ENCODE measurements at places on chromosomes 5 and 9.

- DNase-seq = no peak
Observed at GRCh38 chr9:72923077-72923476, 29.8 kb downstream of the ALDH1A1 start.

DNA sequence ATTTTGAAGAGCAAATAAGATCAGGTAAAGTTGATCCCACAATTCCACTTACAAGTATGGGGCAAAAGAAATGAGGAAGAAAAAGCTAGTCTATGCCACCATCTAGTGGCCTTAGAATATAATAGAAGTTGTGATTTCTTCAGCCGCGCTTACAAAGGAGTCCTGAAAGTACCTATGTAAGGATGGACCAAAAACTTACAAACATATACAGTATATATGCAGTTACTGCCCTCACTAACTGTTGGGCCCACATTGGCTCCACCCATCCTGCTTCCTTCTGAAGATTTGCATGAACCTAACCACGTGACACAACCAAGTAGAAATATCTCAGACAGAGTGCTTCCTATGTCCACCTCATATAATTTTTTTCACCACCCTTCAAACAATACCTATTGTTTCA is 11.7 kb upstream of the OR13D1 start:
- peak; percentile 2 for DNase-seq

- DNase-seq = no peak
Observed at GRCh38 chr5:156922207-156922792, 40.7 kb downstream of the TIMD4 start.

DNA sequence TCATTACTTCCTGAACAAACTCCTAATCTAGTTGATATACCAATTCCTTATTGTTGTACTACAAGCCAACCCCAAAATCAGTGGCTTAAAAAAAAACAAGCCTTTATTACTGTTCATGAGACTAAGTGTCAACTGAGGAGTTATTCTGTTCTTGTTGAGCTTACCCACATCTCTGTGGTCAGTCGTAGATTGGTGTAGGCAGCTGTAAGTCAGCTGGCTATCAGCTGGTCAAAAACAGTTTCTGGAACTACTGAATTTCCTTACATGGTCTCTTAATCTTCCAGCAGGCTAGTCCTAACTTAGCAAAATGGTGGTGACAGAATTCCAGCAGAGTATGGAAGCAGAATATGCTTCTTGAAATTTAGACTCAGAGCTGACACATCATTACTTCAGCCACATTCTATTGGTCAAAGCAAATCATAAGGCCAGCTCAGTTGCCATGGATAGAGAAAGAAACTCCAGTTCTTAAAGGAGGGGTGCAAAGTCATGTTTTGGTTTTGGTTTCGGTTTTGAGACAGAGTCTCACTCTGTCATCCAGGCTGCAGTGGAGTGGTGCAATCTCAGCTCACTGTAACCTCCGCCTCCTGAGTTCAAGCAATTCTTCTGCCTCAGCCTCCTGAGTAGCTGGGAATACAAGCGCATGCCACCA is 386.1 kb upstream of the MPDZ start:
- no peak for DNase-seq

GRCh38 chr9:8287501-8287900 is 487.9 kb upstream of the DMAC1 start:
- no peak for DNase-seq

- no peak for DNase-seq
Observed at GRCh38 chr5:154333016-154333415, 112.8 kb upstream of the SAP30L start.

- DNase-seq = no peak
Observed at GRCh38 chr5:114948986-114949621, 220.6 kb downstream of the TRIM36 start.

GRCh38 chr5:170533383-170533782 is 29.6 kb downstream of the KCNIP1 start:
- DNase-seq = no peak

- DNase-seq = no peak
Observed at GRCh38 chr9:800591-801150, 40.8 kb upstream of the DMRT1 start.

- no peak for DNase-seq
Observed at GRCh38 chr5:16994565-16994964, 58.5 kb upstream of the MYO10 start.

DNA sequence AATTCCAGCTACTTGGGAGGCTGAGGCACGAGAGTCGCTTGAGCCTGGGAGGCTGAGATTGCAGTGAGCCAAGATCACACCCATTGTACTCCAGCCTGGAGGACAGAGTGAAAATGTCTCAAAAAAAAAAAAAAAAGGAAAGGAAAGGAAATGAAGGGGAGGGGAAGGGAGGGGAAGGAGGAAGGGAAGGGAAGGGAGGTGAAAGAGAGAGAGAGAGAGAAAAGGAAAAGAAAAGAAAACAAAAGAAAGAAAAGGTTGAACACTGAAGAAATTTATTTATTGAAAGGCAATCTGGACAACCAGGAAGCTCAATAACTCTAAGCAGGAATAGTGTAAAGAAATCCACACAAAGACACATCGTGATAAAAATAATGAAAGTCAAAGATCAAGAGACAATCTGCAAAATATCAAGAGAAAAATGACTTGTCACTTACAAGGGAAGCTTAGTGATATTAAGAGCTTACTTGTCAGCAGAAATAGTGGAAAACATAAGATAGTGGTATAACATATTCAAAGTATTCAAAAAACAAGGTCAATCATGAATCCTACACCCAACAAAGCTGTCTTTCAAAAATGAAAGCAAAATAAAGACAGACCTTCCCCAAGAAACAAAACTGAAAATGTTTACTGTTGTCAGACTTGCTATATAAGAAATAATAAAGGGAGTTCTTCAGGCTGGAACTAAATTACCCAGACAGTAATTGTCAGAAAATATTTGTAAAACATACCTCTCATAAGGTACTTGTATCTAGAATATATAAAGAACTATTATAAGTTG is 10.9 kb upstream of the RIMOC1 start:
- no peak for DNase-seq

GRCh38 chr9:133579601-133580418 is 29.4 kb downstream of the FAM163B start:
- no peak for DNase-seq

GRCh38 chr5:177458912-177459350 is 12.3 kb downstream of the PRR7 start:
- no peak for DNase-seq

DNA sequence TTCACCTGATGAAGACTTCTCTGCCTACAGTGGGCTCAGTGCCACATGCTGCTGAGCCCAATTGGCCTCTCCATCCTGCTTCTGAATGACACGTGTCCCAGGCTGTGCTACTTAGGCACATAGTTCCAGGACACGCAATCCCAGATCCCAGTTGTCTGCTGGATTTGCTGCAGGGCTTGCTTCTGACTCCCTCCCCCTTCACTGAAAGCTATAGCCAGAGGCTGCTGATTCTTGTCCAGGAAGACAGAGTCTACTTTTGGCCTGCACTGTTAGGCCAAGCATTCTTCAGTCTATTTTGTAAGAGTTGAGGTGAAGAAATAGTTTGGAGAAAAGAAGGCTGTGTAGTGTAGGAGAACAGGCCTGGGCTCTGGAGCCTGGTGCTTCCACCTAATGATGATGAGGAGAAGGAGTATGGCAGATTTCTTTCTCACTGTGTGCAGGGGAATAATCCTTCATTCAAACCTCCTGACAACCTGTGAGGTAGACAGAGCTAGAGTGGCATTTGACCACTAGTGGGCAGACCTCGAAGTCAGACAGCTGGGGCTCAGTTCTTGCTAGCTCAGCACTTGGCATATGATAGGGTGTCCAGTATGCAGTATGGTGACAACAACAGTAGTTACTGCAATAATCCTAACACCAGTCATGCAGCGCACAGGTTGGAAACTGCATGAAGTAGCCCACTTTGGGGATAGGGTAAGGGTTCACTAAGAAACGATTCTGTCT is 19.5 kb upstream of the ASPN start:
- no peak for DNase-seq

GRCh38 chr9:107587191-107587963 is 97.8 kb upstream of the KLF4 start:
- DNase-seq = no peak

- no peak for DNase-seq
Observed at GRCh38 chr9:95381221-95381620, 63.7 kb upstream of the FANCC start.

DNA sequence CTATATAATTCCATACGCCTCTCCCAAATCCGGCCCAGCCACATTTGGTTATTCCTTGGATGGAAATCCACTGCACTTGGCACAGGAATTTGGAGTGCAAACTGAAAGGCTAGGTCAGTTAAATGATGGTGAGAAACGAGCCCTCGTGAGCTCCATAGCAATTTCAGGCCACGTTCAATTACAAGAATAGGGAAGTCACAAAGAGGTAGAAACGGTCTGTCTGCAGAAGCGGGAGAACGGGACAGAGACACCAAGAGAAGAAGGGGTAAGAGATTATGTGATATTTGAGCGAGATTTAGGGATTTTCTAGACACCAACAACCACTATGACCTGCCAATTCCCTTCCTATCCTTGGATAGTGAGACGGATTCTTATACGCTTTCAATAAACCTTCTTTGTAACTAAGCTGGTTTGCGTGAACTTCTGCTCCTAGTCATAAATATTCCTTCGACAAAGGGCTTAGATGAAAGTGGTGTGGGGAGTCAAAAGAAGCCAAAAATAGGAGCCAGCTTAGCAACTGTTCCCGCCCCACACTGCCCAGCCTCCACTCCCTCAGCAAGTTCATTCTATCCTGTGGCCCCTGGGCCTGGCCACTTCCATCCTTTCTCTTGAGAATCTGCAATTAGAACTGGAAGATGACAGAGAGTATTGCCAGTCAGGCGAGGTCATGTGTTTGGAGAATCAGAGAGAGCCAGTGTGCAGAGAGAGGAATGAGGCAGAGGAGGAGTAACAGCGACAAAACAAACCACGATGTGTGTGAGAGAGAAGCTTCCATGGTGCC is 118.4 kb downstream of the ZNF608 start:
- DNase-seq = no peak

GRCh38 chr5:94670726-94671125 is 52.3 kb downstream of the SLF1 start:
- no peak for DNase-seq

- no peak for DNase-seq
Observed at GRCh38 chr9:92444841-92445240, 20.6 kb upstream of the OMD start.

DNA sequence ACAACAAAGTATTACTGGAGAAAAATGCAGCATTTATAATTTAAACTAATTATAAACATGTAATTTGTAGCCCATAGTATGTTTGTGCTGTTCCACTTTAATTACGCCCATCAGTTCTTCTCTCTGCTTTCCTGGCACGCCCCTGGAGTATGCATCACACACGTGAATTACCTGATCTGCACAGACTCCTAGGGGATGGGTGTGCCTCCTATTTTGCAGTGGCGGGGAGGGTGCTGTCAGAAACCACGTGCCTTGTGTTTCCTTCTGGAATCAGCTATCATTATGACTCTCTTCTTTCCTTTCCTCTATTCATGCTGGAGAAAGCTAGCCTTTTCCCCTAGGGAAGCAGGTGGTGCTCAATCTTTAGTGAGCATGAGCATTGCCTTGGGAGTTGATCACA is 43.3 kb downstream of the RPS23 start:
- peak; percentile 4 for DNase-seq

DNA sequence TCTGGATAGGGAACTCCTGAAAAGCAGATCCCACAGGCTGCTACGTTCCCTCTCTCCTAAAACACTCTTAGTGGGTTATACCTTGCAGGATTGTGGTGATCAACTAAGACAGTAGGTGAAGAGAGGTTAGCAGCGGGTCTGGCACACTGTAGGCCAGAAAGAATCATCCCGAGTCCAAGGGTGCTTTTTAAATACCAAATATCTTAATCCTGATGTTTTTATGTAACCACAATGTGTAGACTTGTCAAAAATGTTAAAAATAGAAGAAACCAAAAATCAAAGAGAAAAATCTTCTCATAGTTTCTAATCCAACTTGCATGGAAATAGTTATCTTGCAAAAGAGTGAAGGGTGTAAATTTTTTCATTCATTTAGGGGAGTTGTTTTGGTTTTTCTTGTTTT is 52.3 kb upstream of the IFNK start:
- no peak for DNase-seq

DNA sequence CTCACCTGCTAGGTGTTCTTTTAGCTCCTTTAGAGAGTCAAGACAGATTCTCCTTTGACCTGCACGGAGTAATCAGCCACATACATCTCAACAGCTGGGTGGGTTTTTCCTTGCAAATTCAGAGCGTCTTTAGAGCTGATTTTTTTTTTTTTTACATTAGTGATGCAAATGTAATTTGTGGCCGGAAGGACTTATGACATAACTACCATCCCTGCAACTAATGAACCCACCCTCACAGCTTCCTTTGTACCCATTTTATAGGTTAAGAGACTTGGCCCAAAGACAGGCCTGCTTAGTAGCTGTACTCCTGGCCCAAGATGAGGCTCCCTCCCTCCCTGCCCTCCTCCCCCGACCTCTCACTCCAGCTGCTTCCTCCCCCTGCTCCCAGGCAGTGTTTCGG is 69.9 kb upstream of the NIPAL4 start:
- DNase-seq = no peak

GRCh38 chr5:72172786-72173185 is 65.5 kb downstream of the MAP1B start:
- DNase-seq = no peak

GRCh38 chr5:125609011-125609410 is 814.2 kb upstream of the GRAMD2B start:
- no peak for DNase-seq

DNA sequence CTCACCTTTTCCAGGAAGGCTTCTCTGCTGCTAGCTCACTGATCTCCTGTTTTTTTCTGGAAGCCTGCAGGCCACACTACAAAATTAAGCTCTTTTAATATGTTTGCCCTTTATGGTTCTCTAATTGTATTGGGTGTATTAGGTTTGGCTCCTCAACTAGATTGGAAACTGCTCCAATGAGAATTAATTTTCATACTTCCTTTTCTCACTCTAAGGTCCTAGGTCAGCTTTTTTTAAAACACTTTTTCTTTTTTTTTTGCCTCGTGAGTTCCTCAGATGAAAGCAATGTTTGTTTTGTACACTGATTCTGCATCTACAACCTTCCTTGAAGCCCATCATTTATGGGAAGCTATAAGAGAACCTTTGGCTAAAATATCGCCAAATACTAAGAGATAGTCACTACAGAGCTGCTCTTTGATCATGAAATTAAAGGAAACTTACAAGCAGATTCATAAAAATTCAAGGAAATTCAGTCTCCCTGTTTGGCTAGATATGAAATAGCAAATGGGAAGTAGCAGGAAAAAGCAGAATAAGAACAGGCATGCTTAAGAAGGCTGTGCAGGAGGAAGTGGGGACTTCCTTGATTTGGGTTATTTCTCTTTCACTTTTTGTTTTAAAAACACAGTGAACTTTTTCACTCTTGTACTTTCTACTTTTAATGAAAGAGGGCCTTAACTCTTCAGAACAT is 55.2 kb upstream of the FYB1 start:
- no peak for DNase-seq

DNA sequence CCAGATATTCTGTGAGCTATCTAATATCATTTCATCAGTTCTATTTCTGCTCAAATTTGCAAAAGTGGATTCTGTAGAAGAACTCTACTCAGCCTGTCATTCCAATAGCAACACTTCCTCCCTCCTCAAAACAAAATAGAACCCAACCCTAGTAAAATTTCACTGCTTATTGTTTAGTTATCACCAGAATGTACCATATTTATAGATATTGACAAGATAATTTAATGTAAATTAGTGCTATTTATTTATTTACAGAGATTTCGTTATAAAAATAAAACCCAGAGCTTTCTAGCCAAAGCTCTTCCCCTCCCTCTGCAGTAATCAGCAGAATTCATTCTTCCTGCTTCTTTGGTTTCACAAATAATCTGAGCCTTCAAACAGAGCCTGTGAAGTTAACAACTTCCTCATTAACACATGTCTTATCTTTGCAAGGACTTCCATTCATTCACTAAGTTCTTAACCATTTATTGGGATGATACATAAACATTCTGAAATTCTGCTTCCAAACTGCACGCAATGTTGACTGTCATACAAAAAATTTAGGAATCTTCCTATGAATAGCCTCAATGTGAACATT is 73.7 kb upstream of the PJA2 start:
- DNase-seq = no peak

Measured in NCI-H1436 treated with DMSO at 0.1 percent for 48 hours (cell line).